Stimulated activated CD8-positive, alpha-beta memory T cell treated with anti-CD3 and anti-CD28 coated beads, Interleukin-2, amount 100 ng/mL, for 1 hour (primary cell): ENCODE measurements at places on chromosomes 3 and 15.

GRCh38 chr3:25166016-25166415 is 262.0 kb upstream of the RARB start:
- no peak for DNase-seq

- DNase-seq = no peak
Measured at GRCh38 chr15:68354923-68355322, 77.0 kb downstream of the ITGA11 start.

GRCh38 chr15:77085297-77085696 is 14.4 kb upstream of the TSPAN3 start:
- DNase-seq = no peak

DNA sequence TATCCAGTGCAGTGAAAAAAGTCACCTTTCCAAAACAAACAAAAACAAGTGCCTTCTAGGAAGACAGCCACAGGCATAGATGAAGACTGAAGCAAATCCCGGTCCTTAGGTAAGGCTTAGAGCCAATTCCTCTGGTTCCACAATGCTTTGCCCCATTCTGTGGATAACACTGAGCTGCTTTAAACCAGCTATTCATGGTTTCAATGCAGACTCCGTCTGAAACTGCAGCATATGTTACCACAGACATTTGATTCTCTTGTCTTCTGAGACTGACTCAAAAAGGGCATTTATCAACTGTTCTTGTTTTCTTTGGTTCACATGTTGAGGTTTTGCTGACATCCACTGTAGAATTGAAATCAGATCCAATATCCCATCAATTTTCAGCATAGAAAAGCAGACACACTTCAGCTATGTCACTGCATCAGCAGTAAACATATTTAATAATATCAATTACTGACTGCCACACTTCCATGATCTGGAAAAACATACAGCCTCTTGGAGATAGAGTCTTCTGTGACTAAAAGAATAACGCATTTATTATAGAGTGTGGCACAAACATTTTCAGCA is 659.3 kb downstream of the ROBO2 start:
- no peak for DNase-seq

DNA sequence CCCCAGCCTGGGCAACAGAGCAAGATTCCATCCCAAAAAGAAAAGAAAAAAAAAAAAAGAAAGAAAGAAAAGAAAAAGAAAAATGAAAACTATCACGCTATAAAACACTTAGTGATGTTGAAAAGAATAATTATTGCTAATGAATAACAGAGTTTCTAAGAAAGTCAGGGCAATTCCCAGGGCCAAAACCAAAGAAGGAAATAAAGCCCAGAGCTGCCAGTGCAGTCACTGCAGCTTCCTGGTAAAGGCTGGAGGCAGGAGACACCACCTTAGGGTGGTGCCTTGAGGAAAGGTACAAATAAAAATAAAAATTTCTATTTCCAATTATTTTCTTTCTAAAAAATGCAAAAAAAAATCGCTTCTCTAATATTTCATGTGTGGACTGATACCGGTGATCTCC is 19.7 kb upstream of the UACA start:
- no peak for DNase-seq

GRCh38 chr15:51757450-51757849 is 6.1 kb downstream of the TMOD2 start:
- DNase-seq = no peak

DNA sequence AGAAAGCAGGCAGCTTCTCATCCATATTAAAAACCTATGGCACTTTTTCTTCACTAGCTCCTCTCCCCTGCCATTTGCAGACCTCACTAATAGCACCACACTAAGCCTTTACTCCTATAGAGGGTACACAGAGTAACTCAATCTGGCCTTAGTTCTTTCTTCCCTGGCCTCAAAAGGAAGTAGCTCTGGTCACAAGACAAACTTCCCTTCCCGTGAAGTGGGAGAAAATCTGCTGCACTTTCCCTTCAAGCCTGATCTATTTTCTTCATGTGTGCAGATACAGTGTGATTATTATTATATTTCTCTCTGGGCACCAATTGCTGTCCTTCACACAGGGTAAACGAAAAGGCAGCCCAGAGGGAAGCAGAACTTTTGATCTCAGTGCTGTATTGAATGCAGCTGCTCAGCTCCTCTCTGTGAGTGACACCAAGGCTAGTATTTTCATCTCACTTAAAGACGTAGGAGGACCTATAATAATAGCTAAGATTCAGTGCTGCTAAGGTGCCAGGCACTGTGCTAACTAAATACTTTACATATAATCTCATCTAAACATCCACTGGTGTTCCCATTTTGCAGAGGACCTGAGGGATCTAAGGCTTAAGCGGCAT is 61.9 kb upstream of the RASGRP1 start:
- no peak for DNase-seq

- no peak for DNase-seq
Measured at GRCh38 chr3:104519068-104519467, 847.6 kb upstream of the ALCAM start.

GRCh38 chr3:105402287-105402801 is 35.6 kb downstream of the ALCAM start:
- DNase-seq = no peak
